ENCODE measurements at places on chromosomes 5 and 9.

GRCh38 chr5:1946122-1946677 lies 63.5 kb upstream of the IRX4 start:
- H3K4me3 ChIP-seq = no peak overlapping the region
- H3K4me1 ChIP-seq = no peaks in the 10 kb centered on the region
- no peak for DNase-seq
- H3K36me3 ChIP-seq = no peaks in the 10 kb centered on the region
- peaks cover 3% of the 10 kb centered on the region for H3K27me3 ChIP-seq

GRCh38 chr9:129944506-129945116 lies 98.4 kb downstream of the FNBP1 start:
- H3K27me3 ChIP-seq = no peaks in the 10 kb centered on the region
- H3K4me1 ChIP-seq = no peaks in the 10 kb centered on the region
- no peak overlapping the region for H3K27ac ChIP-seq
- peaks cover 3% of the 10 kb centered on the region for H3K36me3 ChIP-seq
- DNase-seq = no peak

DNA sequence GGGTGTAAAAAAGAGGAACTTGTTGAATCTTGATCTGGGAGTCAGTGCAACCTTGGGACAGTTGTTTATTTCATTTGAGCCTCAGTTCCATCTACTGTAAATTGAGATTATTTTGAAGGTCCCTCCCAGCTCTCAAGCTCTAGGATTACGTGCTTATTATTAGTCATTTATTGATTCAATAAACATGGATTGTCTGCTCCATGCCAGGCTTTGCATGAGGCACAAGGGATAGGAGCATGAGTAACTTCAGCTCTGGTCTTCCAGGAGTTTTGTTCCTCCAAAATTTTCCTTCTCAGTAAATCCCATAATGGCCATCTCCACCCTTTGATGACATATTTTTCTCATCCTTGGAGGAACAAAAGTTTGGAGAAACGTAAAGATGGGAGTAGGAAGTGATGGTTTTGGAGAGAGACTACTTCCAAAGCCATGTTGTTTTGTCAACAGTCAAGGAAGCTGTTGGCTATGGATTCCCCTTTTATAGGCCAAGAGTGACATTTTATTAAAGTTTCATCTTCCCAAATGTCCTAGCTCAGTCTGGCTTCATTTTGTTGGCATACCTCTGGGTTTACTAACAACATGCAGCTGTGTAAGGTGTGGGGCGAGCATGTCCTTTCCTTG lies 244.6 kb downstream of the DMRT2 start:
- H3K4me3 ChIP-seq = no peak overlapping the region
- H3K27me3 ChIP-seq = no peaks in the 10 kb centered on the region
- no peak overlapping the region for H3K27ac ChIP-seq
- no peak for DNase-seq
- no peaks in the 10 kb centered on the region for H3K4me1 ChIP-seq

- no peak overlapping the region for H3K27ac ChIP-seq
- H3K36me3 ChIP-seq = no peaks in the 10 kb centered on the region
- 0 out of 2 replicates have a peak, but pooled peaks cover 7% of the 10 kb centered on the region for H3K4me1 ChIP-seq
Observed at GRCh38 chr9:134730761-134731496, 89.3 kb downstream of the COL5A1 start.

DNA sequence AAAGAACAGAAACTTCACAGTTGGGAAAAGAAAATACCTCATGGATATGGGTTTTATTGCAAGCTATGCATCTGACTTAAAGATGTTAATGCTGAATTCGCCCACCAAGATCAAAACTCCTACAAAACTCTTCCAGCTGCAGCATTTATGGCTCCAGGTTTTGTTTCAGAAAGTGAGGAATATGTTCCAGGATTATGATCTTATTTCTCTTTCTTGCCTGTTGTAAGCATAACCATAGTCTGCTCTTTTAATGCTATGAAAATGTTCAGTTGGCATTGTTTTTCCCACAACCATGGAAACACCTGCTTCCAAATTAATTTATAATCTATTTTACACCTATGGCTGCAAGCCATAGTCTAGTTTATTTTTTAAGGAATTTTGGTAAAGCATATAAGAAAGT lies 34.9 kb upstream of the FST start:
- H3K36me3 ChIP-seq = no peaks in the 10 kb centered on the region
- H3K4me3 ChIP-seq = no peak overlapping the region
- H3K27me3 ChIP-seq = no peaks in the 10 kb centered on the region
- peaks cover 2% of the 10 kb centered on the region for H3K4me1 ChIP-seq
- H3K27ac ChIP-seq = no peak overlapping the region

DNA sequence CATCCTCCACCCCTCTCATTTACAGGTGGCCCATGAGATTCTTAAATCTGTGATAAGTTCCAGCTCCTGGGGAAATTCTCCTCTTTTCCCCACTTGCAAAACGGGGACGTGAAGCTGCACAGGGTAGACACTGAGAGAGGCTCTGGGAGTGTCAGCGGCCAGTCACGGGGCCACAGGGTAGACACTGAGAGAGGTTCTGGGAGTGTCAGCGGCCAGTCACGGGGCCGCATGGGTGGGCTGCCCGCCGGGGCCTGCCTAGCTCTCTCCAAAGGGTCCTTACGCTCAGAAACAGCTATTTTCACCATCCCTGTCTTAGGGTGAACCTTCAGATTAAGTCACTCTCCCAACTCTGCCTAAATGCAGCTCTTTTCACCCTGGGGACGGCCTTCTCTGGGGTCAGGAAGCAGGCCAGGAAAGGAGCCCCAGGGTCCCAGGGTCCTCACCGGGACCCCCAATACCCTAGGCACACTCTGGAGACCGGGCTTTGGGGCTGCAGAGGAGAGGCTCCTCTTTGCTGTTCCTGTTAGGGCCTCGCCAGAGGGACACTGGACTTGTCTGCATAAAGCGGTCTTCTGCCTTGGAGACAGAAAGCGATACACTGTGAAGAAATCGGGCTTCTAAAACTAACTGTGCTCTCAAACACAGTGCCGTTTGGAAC lies 1.5 kb downstream of the FAM78A start:
- H3K27ac ChIP-seq = no peak overlapping the region
- peak overlapping the region; percentile 42 for H3K4me3 ChIP-seq
- H3K27me3 ChIP-seq = peaks cover 17% of the 10 kb centered on the region
- DNase-seq = no peak

DNA sequence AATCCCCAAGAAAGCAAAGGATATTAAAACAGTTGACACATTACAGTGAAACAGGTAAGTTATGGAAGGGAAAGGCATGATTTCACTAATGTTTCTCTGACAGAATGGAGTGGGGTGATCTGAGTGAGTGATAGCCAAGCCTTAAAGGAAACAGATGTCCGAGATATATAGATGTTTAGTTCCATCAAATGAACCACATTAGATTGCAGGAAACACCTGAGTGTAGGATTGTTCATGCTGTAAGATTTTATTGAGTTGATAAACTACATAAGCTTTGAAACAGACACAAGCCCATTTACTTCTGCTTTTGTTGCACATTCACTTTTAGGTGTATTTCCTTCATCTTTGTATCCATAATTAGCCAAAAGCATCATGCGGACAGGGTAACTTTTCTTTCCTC lies 167.1 kb upstream of the PPP1R2B start:
- peaks cover 32% of the 10 kb centered on the region for H3K4me1 ChIP-seq
- no peaks in the 10 kb centered on the region for H3K36me3 ChIP-seq
- DNase-seq = no peak
- no peak overlapping the region for H3K4me3 ChIP-seq
